ENCODE measurements at places on chromosomes 1 and 21.

GRCh38 chr1:84862810-84863251 is 30.2 kb downstream of the LPAR3 start:
- DNase-seq, result peak; percentile 22

DNA sequence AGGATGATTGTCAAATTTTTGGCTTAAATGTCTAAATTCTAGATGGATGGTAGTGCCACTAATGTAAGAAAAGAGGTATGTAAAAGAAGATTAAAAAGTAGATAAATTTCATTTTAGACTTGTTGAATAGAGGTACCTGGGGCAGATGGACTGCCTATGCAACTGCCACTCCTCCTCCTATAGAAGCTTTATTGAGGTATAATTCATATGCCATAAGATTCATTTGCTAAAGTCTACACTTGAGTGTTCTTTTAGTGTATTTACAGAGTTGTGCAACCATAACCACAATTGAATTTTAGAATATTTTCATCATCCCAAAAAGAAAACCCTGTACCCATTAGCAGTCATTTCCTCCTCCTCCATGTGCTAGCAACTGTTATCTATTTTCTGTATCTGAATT is 70.6 kb downstream of the FNBP1L start:
- DNase-seq, result no peak

- no peak for DNase-seq
Measured at GRCh38 chr1:109719337-109719837, 7.3 kb downstream of the GSTM5 start.

DNA sequence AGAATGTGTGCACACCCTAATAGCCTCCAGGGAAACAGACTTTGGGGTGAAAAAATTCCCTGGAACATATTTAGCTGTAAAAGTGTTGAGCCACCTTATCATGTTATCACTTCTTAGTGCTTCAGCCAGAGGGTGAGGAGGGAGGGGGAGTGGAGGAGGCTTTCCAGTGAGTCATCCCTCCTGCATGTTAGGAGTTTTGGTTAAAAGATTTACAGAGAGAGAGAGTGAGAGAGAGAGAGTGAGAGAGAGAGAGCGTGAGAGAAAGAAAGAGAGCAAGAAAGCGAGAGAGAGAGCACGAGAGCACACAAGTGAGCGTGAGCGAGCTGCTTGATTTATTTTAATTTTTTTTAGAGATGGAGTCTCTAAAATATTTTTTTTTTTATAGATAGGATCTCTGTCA is 13.5 kb upstream of the CACNA1E start:
- no peak for DNase-seq

GRCh38 chr1:183571678-183572268 is 18.5 kb downstream of the NCF2 start:
- DNase-seq, result no peak

DNA sequence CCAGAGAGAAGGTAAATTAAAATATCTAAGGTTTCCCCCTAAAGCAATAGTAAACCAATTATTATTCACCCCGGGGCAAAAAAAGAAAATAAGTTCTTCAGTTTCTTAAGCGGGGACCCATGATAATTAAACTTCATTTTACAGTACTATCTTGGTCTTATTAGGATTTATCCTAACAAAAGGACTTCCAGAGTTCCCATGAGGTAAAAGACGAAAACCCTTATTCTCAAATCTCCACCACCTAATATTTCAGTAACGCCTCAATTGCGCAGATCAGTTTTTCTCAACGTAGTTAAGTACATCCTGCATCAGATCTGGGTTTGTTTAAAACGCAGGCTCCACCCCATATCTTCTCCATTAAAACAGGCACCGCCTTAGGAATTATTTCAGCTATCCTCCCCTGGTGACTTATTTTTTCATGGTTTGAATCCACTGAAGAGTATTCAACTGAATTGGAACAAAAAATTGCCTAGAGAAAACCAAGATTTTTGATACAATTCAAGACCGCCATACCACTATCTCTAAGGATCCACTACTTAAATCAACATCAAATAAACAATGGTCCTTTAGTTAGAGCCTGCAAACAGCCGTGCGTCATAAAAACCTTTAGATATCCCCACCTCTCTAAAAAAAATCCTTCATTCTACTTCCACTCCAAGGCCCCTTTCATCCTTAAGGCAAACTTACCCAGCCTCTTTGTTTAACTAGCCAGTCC is 1.7 kb downstream of the MCL1 start:
- no peak for DNase-seq

- DNase-seq, result no peak
Measured at GRCh38 chr1:50295566-50295965, 127.7 kb downstream of the DMRTA2 start.

DNA sequence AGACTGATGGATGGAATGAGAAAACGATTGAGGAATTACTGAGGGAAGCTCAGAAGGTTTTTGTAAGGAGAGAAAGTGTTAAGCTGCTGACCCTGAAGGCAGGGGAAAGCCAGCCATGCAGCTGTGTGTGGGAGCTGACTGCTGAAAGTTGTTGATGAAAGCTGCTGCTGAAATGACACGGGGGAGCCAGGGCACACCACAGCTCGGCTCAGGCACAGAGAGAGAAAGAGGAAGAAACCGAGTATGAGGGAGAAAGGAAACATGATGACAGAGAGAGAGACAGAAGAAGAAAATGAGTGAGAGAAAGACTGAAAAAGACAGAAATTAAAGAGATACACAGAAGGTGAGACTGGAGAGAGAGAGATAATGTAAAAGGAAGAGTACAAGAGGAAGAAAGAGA is 115.5 kb downstream of the LRRC53 start:
- no peak for DNase-seq

GRCh38 chr1:109241344-109241743 is 8.0 kb upstream of the CELSR2 start:
- DNase-seq, result no peak

GRCh38 chr1:65059930-65060538 is 88.0 kb upstream of the AK4 start:
- no peak for DNase-seq

DNA sequence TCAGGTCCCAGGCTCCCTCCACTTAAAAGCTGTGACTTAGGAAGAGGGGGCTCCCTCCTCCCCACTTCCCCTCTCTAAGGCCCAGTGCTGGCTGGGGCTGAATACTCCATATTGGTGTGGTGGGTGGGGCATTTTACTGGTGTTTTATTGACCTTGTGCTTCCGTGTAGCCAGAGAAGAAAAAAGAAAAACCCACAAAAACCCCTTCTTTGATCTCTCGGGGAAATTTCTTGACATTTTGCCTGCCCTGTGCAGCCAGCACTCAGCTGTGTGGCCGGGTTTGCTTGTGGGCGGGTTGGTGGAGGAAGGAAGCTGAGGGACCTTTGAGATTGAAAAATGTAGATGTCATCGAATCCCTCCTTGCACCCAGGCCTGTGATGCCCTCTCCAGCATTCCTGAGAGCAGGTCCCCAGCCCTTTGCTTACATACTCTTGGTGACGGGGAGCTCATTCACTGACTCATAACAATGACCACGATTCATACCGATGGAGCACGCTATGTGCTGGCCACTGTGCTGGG is 24.8 kb downstream of the TNFRSF8 start:
- no peak for DNase-seq

GRCh38 chr1:159991513-159991912 is 37.5 kb upstream of the SLAMF9 start:
- DNase-seq, result no peak

DNA sequence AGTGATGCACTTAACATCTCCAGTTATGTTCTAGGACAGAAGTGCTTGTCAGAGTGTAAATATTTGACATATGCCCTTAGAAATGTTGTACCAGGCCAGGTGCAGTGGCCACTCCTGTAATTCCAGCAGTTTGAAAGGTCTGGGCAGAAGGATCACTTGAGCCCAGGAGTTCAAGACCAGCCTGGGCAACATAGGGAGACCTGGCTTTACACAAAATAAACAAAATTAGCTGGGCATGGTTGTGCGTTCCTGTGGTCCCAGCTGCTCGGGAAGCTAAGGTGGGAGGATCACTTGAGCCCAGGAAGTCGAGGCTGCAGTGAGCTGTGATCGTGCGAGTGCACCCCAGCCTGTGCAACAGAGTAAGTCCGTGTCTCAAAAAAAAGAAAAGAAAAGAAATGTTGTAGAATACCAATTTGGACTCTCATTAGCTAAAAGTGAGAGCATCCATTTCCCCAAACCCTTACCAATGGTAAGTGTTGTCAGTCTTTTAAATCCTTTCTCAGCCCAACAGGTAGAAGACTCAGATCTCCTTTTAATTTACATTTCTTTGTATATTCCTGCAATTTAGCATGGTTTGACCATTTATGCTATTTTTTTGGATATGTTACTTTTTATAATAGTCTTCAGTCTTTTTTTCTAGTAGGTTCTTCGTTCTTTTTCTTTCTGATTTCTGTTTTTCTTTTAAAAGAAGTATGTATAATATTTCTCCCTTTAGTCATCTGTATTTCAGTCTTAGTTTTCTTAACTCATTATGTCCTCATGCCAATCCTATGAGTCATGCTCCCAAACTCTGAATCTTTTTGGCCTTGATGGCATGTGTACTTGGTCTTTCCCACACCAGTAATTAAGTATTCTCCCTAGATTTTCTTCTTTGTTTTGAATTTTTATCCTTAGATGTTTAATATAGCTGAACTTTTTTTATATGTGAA is 74.4 kb downstream of the CAMTA1 start:
- DNase-seq, result no peak

- no peak for DNase-seq
Measured at GRCh38 chr21:45818904-45819285, 162.7 kb upstream of the COL6A1 start.

DNA sequence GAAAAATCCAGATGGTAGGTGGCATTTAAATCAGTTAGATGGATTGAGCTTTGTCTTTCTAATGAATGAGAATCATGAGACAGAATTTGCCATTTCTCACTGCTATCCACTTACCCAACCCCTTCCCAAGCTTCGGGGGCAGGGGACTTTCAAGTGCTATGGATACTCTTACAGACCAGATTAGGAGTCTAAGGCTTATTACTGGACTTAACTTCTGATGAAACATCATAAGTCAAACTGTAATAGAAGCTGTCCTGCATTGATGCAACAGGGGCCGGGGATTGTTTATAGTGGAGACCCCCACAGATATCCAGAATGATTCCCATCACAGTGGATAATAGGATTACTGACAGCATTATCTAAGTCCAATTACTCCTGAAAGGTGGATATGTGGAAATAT is 267.0 kb downstream of the NUF2 start:
- DNase-seq, result no peak

GRCh38 chr1:95140791-95141190 is 23.6 kb downstream of the TLCD4 start:
- no peak for DNase-seq

DNA sequence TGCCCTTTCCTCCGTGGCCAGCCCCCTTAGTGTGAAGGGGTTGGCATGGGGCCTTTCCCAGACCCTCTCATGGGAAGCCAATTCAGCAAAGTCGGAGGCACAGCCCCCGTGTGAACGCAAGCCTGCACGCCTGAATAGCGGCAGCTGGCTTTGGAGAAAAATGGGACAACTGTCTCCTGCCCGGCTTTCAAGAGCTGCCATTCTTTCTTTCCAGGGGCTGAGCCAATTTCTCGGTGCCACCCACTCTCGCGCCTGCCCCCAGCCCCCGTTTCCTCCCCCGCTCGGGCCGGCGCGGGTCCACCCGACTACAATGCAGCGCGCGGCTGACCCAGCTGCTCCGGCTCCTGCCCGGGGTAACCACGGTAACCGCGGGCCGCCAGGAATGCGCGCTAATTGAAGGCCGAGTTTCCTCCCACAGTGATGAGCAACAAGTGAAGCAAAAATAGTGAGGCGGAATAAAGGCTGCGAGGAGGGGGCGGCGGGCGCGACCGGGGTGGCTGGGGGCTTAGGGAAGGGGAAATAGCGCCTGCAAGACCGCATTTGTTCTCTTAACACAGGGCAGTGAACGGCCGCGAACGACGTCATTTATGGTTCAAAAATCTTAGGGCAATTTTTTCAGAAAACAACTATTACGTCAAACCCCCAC is 27.8 kb downstream of the ILDR2 start:
- peak; percentile 9 for DNase-seq

DNA sequence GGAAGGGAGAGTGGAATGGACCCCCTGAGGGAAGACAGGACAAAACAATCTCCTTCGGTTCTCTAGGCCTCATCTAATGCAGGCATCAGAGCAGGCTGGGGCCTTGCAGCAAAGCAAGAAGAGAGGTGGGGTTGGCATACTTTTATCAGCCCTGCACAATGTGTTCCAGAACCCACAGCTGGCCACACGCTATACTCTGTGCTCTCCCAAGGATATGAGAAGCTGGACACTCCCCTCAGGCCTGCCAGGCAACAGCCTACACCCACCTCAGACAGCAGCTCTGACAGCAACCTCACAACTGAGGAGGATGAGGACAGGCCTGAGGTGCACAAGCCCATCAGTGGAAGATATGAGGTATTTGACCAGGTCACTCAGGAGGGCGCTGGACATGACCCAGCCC is 27.3 kb downstream of the LY9 start:
- no peak for DNase-seq

- no peak for DNase-seq
Measured at GRCh38 chr1:206049293-206049692, 3.7 kb upstream of the RHEX start.
